LHCN-M2 (cell line): ENCODE measurements at places on chromosomes 4 and X. TPM values are rescaled to one million over a fixed set of nuclear protein-coding genes. Genes with fewer than 3 reads are reported as not detected.

Gene TRIM2
- total RNA-seq: 11.0 and 11.5 TPM in 2 replicates

Gene CT45A5
- not detected in 2 replicates for total RNA-seq

Gene MYOZ2
- total RNA-seq: 0.13 and 0.69 TPM in 2 replicates

Gene HAUS3
- total RNA-seq: 16.1 and 23.0 TPM in 2 replicates

Gene TMEM35A
- total RNA-seq: 3.5 and 3.8 TPM in 2 replicates

Gene HGFAC
- 0.32 and 0.40 TPM in 2 replicates for total RNA-seq

- DNase-seq: no peak
Measured at GRCh38 chr4:182704948-182705347, 212.2 kb downstream of the DCTD start.

DNA sequence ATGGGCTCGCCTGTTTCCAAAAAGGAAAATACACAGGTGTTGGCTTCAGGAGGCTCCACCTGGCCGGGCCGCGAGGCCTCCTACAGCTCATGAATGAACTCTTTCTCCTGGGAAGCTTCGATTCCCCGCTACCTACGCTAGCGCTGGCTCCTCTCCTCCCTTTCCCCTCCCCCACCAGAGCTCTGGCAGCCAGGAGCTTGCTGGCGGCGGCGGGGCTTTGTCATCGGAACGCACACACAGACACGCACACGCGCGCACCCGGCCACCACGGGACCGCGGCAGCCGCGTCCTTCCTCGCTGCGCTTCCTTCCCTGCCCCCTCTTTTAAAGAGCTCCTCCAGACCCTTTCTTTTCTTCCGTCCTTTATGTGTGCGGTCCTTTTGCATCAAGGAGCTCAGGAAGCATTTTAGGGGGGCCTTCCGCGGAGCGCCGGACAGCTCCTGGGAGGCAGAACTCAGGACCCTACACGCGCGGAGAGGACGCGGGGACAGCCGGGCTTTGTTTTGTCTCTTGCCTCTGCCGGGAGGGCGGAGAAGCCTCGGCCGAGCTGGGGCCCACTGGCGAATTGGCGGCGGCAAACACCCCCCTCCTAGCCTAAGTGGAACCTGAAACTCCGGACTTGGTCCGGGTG is 70.2 kb upstream of the BCOR start:
- DNase-seq: no peak

DNA sequence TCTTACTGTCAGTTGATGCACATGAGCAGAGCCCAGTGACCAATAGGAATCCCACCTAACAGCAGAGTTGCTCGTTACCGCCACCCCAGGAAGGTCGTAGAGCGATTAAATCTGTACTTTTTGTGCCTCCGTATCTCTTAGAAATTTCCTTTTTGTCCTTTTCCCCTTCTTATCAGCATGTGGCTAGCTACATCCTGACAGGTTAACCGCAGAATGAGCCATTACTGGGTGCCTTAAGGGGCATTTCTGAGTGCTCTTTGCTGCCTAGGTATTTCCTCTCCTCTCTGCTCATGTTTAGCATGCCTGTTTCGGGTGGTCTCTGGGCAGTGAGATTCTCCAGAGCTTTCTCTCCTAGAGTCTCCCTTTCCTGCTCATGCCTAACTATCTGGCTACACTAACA is 530.5 kb downstream of the FAM133A start:
- no peak for DNase-seq

GRCh38 chrX:124507246-124507645 is 160.9 kb downstream of the SH2D1A start:
- no peak for DNase-seq

DNA sequence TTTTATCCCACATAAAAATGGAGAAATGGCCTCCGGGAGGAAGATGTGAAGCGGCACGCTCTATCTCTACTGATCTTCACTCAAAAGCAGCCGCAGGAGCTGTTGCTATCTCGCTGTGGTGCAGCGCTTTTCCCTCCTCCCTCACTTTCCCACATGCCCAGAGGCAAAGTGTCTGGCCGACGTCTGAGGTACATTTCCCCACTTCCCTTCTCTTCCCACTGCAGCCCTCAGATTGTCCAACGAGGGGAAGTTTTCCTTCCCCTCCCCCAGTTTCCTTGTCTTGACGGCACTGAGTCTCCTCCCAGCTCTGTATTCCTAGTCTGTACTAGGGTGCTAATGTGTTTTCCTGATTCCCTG is 660 bp upstream of the COL25A1 start:
- DNase-seq: peak; percentile 55

GRCh38 chr4:112431158-112431557 is 84.8 kb downstream of the NEUROG2 start:
- no peak for DNase-seq

- no peak for DNase-seq
Measured at GRCh38 chr4:15413010-15413622, 14.7 kb upstream of the C1QTNF7 start.

- DNase-seq: no peak
Measured at GRCh38 chr4:99652596-99653436, 4.8 kb downstream of the C4orf54 start.

DNA sequence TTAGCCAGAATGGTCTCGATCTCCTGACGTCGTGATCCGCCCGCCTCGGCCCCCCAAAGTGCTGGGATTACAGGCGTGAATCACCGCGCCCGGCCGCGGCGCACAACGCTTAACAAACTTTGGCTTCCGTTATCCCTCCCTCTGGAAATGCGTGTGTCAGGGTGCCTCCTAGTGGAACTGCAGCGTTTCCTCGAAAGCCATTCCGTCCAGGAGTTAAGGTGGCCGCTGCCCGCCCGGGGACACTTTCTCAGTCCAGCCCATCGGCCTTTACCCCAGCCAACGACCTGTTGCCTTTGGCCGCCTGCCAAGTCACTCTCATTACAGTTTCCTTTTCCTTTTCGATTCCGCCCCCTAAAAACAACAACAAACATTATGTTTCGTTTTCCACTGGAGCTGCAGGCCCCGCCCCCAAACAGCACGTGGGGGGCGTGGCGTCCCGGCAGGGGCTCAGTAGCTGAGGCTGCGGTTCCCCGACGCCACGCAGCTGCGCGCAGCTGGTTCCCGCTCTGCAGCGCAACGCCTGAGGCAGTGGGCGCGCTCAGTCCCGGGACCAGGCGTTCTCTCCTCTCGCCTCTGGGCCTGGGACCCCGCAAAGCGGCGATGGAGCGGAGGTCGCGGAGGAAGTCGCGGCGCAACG is at the start of gene HERC5:
TSS of gene HERC5 (plus strand) at position 450 of the 637 bp plus-strand sequence. CDS start at position 601, 151 bp downstream.
- DNase-seq: peak; percentile 93

DNA sequence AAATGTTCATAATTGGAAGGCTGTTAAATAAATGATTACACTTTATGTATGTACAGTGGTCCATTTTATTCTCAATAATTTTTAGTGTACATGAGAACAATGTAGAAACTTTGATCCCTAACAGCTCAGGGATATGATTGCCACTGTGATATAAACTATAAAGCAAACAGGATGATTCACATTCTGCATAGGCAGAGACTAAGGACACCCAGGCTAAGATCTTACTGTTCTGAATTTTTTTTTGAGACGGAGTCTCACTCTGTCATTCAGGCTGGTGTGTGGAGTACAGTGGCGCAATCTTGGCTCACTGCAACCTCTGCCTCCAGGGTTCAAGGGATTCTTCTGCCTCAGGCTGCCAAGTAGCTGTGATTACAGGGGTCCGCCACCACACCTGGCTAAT is 186.6 kb downstream of the PDGFC start:
- no peak for DNase-seq

GRCh38 chr4:181148470-181148869 is 1094.7 kb upstream of the TENM3 start:
- DNase-seq: no peak

DNA sequence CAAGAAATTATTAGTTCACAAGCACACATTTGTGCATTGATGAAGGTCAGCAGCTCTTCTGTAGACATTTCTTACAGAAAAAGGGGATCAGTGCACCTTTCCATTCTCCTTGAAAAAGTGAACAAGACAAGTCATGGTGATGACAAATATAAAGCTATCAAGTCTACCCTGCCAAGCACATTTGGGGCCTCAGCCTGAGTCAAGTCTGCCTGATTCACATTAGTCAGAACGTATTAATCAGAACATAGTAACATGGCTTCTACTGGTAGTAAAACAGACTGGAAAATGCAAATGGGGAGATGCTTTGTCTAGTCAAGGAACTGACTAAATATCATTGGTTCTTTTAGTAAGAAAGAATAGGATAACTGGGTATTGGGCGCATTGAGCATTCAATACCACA is 2305.1 kb downstream of the PCDH7 start:
- no peak for DNase-seq

DNA sequence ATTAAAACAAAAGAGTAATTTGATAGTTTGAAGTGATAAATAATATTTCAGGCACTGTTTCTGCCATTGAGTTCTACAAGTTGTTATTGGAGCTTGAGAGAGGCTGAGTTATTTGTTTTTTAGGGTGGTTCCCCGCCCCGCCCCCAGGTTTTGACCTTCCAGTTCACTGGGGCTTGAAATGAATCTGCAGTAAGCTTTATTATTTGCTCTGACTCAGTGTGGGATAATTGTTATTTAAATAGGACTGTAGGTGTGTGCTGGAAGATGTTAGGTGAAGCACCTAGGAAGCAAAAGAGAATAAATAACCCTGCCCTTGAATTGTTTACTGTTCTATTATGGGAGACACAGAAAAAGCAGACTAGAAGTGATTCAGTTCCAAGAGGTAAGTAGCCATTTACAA is 81.2 kb upstream of the KCNIP4 start:
- no peak for DNase-seq

GRCh38 chr4:76630741-76631140 is 195.7 kb downstream of the SHROOM3 start:
- DNase-seq: no peak

DNA sequence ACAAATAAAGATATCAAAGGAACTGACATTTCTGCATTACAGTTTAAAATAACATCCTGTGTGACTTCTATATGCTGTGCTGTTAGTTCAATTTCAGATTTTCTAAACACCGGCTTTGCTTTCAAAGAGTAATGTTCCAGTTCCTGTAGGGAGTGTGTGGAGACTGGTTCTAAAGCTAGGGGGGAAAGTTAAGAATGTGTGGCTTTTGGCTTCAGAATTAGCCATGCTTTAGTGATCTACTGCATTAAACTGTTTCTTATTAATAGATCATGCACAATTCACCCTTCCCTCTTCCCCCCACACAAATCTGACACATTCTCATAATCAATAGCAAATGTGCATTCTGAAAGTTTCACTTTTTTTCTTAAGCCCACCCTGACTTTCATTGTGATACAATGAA is 32.0 kb upstream of the DKK2 start:
- DNase-seq: no peak

DNA sequence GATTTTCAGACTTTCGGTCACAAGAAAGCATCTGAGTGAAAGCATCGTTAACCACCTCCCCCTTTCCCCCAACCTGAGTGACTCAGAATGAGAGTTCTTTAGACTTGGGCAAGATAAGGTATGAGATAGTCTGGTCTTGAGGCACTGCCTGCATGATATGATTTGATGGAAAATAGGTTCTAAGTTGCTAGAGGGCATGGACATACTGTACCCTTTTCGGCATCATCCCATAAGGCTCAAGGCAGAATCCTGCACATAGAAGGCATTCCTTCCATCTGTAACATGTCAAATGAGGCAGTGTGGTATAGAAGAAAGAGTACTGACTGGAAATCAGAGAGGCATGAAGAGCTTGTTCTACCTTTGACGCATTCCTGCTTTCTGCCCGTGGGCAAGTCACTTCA is 16.8 kb upstream of the AMOT start:
- no peak for DNase-seq

GRCh38 chr4:6275898-6276806 is 6.5 kb downstream of the WFS1 start:
- DNase-seq: no peak

- no peak for DNase-seq
Measured at GRCh38 chr4:47674144-47674543, 163.7 kb downstream of the CORIN start.

GRCh38 chr4:173998471-173999144 is 284.9 kb downstream of the FBXO8 start:
- no peak for DNase-seq

- no peak for DNase-seq
Measured at GRCh38 chr4:92825791-92826190, 522.0 kb downstream of the GRID2 start.

DNA sequence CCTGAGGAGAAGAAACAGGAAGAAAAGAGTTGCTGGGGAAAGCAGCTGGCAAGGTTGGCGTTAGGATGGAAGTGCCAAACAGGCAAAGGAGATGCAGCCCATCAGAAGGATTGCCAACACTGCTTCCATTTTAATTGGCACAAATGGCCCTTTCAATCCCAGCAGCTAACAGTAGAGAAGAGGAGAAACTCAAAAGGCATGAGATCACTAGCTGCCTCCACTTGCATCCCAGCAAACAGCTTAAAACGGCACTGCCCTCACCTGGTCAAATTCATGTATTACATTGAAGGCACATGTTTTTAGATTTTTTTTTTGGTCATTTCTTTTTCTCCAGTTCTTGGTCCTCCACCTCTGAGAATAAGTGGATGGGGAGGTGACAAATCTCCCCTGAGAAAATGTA is 14.9 kb upstream of the LOC101059915 start:
- DNase-seq: peak; percentile 42

DNA sequence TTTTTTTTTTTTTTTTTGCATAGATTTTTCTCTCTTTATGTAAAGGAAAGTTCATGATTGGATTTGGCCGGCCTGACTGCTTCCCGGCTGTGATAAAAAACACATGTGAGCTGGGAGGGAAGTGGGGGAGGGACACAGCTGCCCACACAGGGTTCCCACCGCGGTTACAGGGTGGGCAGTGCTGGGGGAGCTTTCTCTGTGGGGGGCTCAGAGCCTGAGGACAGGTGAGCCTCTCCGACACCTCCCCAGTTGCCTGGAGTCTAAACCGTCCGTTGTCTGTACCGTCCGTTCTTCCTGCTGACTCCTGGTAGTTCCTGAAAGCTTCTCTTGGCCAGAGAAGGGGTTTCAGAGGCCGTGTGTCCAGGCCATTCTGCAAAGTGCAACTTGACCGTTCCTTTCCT is 21.8 kb downstream of the SHOX start:
- DNase-seq: no peak

- no peak for DNase-seq
Measured at GRCh38 chr4:3039706-3040366, 34.5 kb downstream of the HTT-AS start.

DNA sequence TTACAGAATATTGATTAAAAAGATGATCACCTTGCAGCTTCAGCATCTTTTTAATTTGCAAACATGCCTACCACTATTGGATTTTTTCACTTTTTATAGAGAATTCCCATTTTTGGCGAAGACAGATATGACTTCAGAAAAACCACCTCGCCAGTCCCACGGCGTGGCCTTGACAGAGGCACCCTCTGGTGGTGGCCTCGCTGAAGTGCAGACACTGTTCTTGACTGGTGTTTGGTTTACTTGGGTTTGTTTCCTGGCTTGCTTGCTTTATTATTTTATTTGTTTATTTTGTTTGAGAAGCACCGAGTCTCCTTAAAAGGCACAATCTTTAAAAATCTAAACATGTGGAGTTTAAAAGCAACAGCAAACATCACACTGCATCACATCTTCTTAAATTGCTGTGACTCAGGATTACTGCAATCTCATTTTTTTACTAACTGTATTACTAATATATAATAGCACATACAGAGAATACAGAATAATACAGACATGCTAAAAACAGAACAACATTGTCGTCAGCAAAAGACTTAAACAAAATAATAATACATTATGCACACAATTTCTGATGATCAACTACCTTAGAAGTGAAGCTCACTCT is 13.1 kb upstream of the AMTN start:
- DNase-seq: peak; percentile 26
